CD4-positive, alpha-beta T cell treated with Interleukin-10 for 1 hour (primary cell): ENCODE measurements at places on chromosomes 7 and 10.

DNA sequence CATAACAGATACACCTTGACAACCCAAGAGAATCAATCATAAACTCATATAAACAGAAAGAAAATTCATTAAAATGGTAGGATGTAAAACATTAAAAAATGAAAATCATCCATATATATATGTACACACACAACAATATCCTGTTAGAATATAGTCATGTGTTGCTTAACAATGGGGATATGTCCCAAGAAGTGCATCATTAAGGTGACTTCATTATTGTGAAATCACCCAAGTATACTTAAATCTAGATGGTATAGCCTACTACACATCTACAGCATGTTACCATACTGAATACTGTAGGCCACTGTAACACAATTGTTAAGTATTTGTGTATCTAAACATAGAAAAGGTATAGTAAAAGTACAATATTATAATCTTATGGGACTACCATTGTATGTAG is 115.8 kb upstream of the TMEM168 start:
- no peak for DNase-seq

DNA sequence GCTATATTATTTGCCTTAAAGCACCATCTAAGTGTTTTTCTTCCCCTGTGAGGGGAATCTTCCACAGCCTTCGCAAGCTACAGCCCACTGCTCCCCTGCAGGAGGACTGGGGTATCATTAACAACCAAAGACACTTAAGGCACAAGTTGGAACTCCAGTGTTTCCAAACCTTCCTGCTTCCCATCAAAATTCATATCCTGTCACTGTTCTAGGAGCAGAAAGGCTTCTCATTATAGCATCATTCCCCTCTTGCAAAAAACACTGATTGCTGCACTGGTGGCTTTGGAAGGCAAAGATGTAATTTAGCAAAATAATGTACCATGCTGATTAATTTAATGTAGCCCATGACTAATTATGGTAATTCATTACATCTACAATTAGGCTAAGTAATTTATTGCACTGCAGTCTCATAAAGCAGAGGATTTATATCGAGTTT is 207.2 kb downstream of the SKAP2 start:
- DNase-seq = no peak

- DNase-seq = no peak
Observed at GRCh38 chr7:158024881-158025280, 562.7 kb downstream of the PTPRN2 start.

DNA sequence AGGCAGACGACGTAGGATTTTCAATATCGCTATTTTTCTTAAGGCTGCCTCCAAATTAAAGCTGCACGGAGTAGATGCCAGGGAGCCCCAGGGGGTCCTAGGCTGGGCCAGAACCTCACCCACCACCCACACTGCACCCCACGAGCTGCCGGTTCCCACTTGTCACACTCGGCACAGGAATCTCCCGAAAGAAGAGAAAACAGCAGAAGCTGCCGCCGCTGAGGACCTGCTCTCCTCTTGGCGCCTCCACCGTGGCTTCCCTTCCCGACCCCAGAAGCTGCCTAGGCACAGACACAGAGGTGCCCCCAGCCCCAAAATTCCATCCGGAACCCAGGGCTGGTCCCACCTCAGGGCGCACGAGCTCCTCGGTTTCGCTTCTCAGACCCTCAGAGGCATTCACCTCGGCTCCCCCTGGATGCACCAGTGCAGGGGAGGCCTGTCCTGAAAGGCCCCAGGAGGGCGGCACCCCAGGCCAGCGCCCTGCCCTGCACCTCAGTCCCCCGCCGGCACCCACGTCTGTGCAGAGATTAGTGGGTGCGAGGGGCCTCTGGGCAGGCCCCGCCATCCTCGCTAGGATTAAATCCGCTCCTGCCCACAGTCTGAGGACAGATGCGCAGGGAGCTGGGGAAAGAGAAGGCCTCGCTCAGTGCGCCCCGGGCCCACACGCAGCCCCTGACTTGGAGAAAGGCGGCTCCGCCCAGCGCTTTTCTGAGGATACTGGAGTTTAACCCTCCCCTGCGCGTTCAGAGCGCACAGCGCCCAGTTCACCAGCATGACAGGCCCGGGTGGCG is 99.2 kb downstream of the PTPRN2 start:
- DNase-seq = no peak

- peak; percentile 83 for DNase-seq
Observed at GRCh38 chr7:38368191-38368605, 94.8 kb upstream of the TARP start.

DNA sequence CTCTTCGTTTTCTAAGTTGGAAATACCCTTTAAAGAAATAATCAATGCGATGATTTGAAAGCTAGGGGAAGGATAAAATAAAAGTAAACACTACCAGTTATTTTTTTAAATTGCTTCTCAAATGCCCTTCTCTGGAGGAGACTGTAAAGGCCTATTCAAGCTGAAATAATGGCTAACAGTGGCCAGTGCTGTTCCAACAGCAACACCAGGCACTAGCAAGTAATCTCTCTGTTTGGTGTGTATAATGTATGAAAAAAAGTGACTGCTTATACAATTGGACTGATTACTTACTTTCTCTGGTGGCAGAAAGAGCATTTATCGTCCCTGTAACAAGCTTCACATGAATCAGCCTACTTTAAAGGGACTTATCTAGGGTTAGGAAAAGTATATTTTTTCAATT is 102.7 kb downstream of the CSTF2T start:
- no peak for DNase-seq

DNA sequence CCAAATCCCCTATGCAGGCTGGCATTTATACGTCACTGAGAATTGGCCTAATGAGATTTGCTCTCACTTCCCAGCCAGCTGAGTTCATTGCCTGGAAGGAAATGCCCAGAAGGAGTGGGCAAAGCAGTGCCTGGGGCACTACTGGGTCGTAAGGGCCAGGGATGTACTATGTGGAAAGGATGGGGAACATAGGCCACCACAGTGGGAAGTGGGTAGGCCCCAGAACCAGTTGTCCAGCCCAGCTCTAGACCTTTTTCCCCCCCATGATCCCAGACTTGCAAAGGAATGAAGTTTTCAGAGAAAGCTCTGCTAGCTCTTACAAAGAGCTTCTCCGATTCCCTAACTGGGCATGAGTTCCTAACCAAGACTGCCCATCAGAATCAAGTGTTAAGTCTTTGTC is 13.9 kb downstream of the TRPV5 start:
- no peak for DNase-seq

DNA sequence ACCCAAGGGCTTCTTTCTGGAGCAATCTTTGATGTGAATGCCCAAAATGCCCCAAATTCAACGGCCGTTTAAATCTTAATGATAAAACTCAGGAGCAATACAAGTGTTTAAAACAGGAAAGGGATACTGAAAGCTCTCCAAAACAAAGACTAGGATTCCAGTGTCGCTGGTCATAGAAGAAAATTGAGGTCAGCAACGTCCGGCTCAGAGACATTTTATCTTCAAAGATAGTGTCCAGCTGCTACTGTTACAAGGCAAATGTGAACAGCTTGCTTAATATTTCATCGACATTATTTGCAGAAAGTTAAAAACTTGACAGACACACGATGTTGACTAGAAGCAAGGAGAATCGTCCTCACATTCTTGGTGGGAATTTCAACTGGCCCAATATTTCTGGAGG is 15.4 kb upstream of the CTBP2 start:
- DNase-seq = no peak

- DNase-seq = no peak
Observed at GRCh38 chr10:85795460-85795859, 571.1 kb downstream of the GRID1 start.

GRCh38 chr7:157581740-157582139 is 244.9 kb downstream of the DNAJB6 start:
- DNase-seq = no peak

- DNase-seq = no peak
Observed at GRCh38 chr7:81407094-81407493, 362.8 kb downstream of the HGF start.

DNA sequence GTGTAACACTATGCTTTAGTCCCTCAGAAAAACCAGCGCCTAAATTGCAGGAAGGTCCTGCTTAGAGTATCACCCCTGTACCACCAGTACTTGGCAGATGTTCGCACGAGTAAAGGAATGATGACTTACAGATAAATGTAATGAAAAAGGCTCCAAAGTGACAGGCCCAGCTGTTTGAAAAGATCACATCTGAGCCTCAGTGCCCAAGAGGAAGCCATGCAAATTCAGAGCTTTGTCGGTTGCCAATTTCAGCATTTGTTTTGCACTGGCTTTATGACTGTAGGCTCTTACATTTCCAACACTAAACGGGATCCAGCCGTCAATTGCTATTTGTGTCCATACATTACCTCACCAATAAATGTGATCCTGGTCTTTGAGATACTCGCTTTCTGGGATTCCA is 60.6 kb upstream of the GAD2 start:
- no peak for DNase-seq

- DNase-seq = no peak
Observed at GRCh38 chr7:118075936-118076335, 108.0 kb upstream of the LSM8 start.

GRCh38 chr7:98354511-98355249 is 46.2 kb downstream of the BAIAP2L1 start:
- no peak for DNase-seq

DNA sequence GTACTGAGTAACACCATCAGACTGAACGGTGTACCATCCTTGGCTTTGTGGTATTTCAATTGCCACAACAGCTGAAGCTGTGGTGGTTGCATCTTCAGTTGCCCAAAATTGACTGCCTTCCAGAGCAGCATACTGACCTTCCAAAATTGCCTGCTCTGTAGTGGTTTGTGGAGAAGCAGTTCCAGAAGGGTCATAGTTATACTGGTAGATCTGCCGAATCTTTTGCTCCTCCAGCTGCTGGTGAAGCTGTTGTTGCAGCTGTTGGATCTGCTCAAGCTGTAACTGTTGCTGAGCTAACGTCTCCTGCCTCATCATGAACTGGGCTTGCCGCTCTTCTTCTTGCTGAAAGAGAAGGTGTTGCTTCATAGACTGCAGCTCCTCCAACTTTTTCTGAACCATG is 212.2 kb downstream of the PCLO start:
- no peak for DNase-seq
